GM12878 (cell line): ENCODE measurements at places on chromosomes 6 and 20. TPM values are rescaled to one million over a fixed set of nuclear protein-coding genes. Genes with fewer than 3 reads are reported as not detected.

Gene CFB
- 0.61 and 1.7 TPM in 2 replicates for polyA plus RNA-seq

Gene RPS6KA2
- polyA plus RNA-seq: 0.19 and 0.51 TPM in 2 replicates

Gene TNXB
- 0.07 TPM in 1 of 2 replicates, not detected in the other for polyA plus RNA-seq

Gene STX16
- polyA plus RNA-seq: 27.1 and 36.7 TPM in 2 replicates

DNA sequence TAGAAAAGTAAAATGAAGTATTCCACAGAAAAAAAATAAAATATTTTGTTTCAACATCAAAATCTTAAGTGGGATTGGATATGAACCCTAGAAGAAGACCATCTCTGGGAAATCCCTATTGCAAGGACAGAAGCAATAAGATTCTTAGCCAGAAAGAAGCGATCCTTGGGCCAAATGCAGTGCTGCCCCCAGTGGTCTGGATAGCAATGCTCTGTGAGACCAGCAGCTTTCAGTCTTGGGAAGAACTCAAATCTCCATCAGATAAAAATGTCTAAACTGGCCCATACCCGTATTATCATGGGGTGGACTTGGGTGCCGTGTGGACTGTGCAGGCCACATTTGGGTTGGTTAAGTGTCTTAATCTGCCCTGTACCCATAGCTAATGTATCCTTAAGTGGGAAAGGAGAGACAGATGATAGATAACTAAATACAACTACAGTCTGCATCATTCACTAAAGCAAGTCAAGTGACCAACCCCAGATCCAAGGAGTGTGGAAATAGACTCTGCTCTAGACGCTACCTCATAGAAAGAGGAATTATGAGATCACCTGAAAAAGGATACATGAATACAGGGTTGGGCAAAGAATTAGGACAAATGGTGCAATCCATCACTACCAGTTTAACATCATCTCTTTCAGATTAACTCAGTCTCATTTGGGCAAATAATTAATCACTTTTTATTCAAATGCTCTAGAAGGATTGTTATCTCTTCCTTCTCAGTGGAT lies 38.9 kb upstream of the SNAP25 start:
- H3K27me3 ChIP-seq: no peaks in the 10 kb centered on the region
- no peaks in the 10 kb centered on the region for H3K36me3 ChIP-seq
- no peaks in the 10 kb centered on the region for H3K4me1 ChIP-seq
- no peak overlapping the region for H3K4me3 ChIP-seq
- H3K27ac ChIP-seq: no peak overlapping the region

GRCh38 chr6:1001655-1002349 lies 308.9 kb upstream of the EXOC2 start:
- peak overlapping the region; percentile 45; the same call in 1 of the 2 replicates for H3K4me3 ChIP-seq
- H3K4me1 ChIP-seq: peaks cover 21% of the 10 kb centered on the region
- peak overlapping the region; percentile 71 for H3K27ac ChIP-seq
- H3K36me3 ChIP-seq: no peaks in the 10 kb centered on the region
- peak; percentile 48 for DNase-seq
- H3K27me3 ChIP-seq: 0 out of 2 replicates have a peak, but pooled peaks cover 1% of the 10 kb centered on the region

DNA sequence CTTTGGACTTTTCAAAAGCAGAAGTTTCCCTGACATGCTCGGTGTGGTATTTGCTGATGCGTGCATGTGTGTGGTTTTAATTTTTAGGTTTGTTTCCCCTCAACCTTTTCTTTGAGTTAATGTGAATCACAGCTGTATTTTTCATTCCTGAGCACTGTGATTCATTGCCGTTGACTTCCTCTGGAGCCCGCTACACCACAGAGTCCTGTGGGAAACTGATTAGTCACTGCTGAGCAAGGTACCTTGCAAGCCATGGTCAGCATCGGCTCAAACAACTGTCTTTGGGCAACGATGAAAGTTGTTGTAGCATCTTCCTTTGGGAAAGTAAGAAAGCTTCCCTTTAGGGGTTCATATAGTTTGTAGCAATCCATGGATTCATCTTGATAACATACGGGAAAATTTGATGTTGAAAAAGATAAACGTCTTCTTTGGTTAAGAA lies 57.5 kb downstream of the RIN2 start:
- H3K4me1 ChIP-seq: no peaks in the 10 kb centered on the region
- DNase-seq: no peak
- H3K4me3 ChIP-seq: no peak overlapping the region
- H3K27ac ChIP-seq: no peak overlapping the region
- no peaks in the 10 kb centered on the region for H3K36me3 ChIP-seq

DNA sequence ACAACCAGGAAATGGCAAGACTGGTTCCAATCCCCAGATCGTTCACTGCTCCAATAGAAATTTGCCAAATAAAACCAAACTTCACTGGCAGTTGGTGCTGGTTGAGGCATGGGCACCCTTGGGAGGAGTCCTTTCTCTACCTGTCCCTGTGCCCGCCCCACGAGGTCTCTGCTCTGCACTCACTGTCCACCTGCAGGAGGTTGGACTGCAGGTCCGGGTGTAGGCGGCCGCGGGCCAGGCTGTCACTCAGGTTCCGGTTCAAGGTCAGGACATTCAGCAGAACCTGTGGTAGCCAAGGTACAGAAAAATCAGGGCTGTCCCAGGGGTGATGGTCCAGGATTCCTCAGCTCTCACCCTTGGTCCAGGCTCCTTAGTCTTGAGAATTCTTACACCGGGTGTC lies 22.9 kb downstream of the GGT7 start:
- H3K36me3 ChIP-seq: no peaks in the 10 kb centered on the region
- DNase-seq: no peak
- H3K4me1 ChIP-seq: no peaks in the 10 kb centered on the region
- no peaks in the 10 kb centered on the region for H3K27me3 ChIP-seq
- H3K4me3 ChIP-seq: no peak overlapping the region

- no peaks in the 10 kb centered on the region for H3K36me3 ChIP-seq
- no peak overlapping the region for H3K27ac ChIP-seq
- H3K27me3 ChIP-seq: no peaks in the 10 kb centered on the region
These were observed 187.8 kb upstream of the PHACTR1 start for GRCh38 chr6:12528581-12529363.

GRCh38 chr6:111996144-111996865 lies 57.6 kb upstream of the CCN6 start:
- no peaks in the 10 kb centered on the region for H3K27me3 ChIP-seq
- H3K36me3 ChIP-seq: no peaks in the 10 kb centered on the region
- DNase-seq: no peak
- H3K4me3 ChIP-seq: no peak overlapping the region

DNA sequence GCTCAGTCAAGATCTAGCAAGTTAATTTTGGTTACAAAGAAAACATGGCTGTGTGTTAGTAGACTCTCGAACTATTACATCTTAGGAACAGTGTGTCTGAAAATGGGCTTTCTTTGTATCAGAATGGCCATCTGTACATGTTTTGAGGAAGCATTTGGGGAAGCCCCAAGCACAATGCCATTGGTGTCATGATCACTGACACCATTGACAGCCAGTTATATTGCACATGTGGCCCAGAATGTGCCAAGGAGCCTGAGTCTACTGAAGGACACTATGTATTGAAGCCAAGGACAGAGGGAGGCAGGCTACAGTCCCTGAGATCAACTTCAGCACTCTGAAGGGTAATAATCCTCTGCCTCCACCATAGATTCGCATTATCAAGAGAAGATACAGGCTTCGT lies 12.6 kb upstream of the FAM50B start:
- H3K36me3 ChIP-seq: no peaks in the 10 kb centered on the region
- no peaks in the 10 kb centered on the region for H3K4me1 ChIP-seq
- no peak overlapping the region for H3K4me3 ChIP-seq
- no peak for DNase-seq
- H3K27ac ChIP-seq: no peak overlapping the region
